ENCODE measurements at places on chromosomes 1 and 21. TPM values are rescaled to one million over a fixed set of nuclear protein-coding genes. Genes with fewer than 3 reads are reported as not detected.

POLR3C gene
- 24.5 TPM for total RNA-seq

CCSAP gene
- 7.9 TPM for total RNA-seq

DDX20 gene
- total RNA-seq: 16.7 TPM

C8A gene
- total RNA-seq: not detected

LRRN2 gene
- total RNA-seq: not detected

ASPM gene
- 0.44 TPM for total RNA-seq

CHAF1B gene
- 2.8 TPM for total RNA-seq

LCE3E gene
- not detected for total RNA-seq

JAM2 gene
- not detected for total RNA-seq

TNFRSF14 gene
- total RNA-seq: 198 TPM

SLAMF7 gene
- total RNA-seq: 25.5 TPM

ECM1 gene
- total RNA-seq: 0.25 TPM

CELA3B gene
- not detected for total RNA-seq

GPR153 gene
- total RNA-seq: 2.7 TPM

OR2G6 gene
- not detected for total RNA-seq

MAB21L3 gene
- not detected for total RNA-seq

ARHGAP30 gene
- total RNA-seq: 193 TPM

NHLH1 gene
- 0.38 TPM for total RNA-seq

RPS6KC1 gene
- 12.8 TPM for total RNA-seq

CNKSR1 gene
- total RNA-seq: 3.3 TPM

GJB4 gene
- total RNA-seq: not detected

SUCO gene
- 45.4 TPM for total RNA-seq

CA6 gene
- 0.95 TPM for total RNA-seq

OR14K1 gene
- not detected for total RNA-seq

SCMH1 gene
- 23.4 TPM for total RNA-seq

TRPM2 gene
- total RNA-seq: 1.4 TPM

RWDD3 gene
- 17.1 TPM for total RNA-seq

CATSPERE gene
- 1.4 TPM for total RNA-seq

TFAP2E gene
- 2.8 TPM for total RNA-seq

EXO5 gene
- 6.9 TPM for total RNA-seq

CD53 gene
- 405 TPM for total RNA-seq

KMO gene
- total RNA-seq: 1.1 TPM

LMX1A gene
- total RNA-seq: not detected

FBXO44 gene
- total RNA-seq: 54.3 TPM

CITED4 gene
- total RNA-seq: 28.4 TPM

TP73 gene
- total RNA-seq: not detected

GPR52 gene
- 11.9 TPM for total RNA-seq

OR2L2 gene
- 0.43 TPM for total RNA-seq

IFI6 gene
- total RNA-seq: 52.1 TPM

KRTAP20-3 gene
- total RNA-seq: not detected

PCBP3 gene
- total RNA-seq: 3.1 TPM

VANGL2 gene
- total RNA-seq: not detected
